ENCODE measurements at places on chromosomes 16 and 17.

DNA sequence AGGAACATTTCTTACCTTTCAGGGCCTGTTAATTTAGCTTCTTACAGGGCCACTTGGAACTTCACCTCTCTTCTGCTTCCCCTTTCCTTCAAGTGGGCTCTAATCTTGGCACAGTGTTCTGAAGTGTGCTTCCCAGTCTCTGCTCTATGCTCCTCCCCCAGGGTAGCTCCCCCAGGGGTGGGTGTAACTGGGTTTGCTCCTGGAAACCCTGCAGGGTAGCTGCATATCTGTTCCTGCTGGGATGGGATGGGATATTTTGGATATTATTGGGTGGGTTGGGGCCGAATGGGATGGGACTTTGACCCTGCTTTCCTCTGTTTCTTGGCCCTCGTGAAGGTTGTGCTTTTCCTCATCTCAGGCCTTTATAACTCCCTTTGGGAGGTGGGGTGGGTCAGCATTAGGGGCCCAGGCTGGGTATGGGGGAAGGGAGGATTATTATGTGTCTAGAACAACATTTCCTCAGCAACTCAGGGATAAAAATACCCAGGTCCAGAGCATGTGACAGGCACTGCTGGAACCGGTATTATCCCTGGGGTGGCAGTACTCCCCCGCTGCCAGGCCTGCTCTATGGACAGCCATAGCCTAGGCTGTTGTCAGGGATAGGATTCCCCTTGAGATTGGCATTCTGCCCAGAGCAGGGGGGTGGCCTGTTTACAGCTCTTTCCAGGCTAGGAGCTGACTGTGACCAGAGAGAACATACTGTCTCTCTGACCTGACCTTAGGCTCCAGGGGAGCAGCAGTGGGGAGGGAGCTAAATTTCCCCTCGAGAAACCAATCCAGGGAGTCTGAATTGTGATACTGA is 5.0 kb downstream of the NFE2L1 start:
- DNase-seq = no peak

DNA sequence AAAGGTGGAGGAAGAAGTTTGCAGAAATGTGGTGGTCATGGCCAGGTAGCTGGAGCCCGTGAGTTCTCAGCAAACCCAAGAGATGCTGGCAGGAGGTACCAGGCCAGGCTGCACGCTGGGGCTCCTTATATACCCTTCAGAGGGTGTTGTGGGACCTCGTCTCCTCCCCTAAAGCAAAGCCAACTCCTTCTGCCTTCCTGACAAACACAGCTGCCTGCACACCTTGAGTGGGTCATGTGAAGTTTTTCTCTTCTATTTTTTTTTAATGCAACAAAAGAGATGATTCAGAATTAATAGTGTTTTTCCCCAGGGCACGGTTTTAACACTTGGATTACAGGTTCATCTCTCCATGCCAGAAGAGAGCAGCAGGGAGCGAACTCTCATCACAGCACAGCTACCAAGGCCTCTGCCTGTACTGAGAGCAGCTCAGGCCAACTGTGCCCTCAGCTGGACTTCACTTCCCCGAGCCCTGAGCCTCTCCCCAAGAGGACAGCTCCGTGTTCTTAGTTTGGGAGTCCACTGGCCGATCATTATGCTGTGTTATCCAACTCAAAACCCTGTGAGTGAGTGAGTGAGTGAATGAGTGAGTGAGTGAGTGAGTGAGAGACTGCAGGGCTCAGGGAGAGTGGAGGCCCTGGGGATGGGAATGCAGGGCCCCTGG is at the start of gene KRT15:
TSS of gene KRT15 (minus strand) at position 102 of the 661 bp plus-strand sequence. CDS start at position 39, 63 bp downstream.
- no peak for DNase-seq

DNA sequence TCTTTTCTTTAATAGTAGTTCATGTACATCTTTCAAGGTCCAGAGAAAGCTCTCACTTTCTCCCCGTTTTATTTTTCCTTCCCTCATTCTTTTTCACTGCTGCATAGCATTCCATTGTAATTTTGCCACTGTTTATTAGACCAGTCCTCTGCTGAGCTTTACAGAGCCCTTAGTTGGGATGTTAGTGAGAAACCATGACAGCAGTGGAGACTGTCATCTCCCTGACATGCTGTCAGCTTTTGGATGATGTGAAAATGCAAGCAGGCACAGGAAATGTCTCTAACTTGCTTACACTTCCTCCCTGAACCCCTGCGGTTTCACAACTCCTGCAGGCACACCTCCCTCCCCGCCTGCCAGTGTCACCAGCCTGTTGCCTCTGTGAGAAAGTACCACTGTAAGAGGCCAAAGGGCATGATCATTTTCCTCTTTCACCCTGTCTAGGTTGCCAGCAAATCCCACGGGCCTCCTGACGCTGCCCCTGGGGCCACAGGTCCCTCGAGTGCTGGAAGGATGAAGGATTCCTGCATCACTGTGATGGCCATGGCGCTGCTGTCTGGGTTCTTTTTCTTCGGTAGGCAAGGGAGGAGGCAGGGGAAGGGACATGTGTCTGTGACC is at the start of gene ITGAL:
TSS of gene ITGAL (plus strand) at position 415 of the 615 bp plus-strand sequence. CDS start at position 511, 96 bp downstream.
- no peak for DNase-seq

DNA sequence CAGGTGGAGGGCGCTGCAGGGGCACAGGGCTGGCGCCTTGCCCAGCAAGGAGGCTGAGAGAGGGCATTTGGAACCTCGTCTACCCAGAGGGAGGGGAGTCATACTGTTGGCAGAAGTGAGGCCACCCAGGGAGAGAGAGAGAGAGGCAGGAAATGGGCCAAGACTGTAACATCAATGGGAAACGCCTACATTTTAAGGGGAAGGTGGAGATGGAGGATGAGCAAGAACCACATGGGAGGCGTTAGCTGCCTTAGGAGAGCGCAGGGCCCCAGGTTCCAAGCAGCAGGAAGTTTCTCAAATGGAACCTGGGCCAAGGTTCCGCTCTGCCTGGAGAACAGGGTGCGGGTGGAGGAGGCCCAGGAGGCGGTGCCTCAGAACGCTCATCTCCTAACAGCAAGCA is 2.7 kb upstream of the WFDC1 start:
- no peak for DNase-seq

DNA sequence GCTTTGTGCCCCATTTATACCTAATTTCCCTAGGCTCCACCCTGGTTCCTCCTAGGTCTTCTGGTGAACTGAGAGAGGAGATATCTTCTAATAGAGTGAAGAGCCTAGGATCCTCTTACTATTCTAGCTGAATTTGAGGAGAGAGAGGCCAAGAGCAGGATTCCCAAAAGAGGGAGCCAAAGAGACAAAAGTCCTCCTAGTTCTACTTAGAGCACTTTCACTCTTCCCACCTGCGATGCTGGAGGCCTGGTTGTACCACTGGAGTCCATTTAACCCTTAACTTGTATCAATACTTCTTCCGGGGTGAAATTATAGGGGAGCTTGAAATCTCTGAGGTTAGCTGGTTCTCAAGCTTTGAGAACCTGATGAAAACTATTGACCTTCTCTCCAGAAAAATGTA is 3.4 kb upstream of the SSH2 start:
- no peak for DNase-seq

GRCh38 chr17:69819316-69820087 is 255.5 kb upstream of the KCNJ16 start:
- DNase-seq = no peak

DNA sequence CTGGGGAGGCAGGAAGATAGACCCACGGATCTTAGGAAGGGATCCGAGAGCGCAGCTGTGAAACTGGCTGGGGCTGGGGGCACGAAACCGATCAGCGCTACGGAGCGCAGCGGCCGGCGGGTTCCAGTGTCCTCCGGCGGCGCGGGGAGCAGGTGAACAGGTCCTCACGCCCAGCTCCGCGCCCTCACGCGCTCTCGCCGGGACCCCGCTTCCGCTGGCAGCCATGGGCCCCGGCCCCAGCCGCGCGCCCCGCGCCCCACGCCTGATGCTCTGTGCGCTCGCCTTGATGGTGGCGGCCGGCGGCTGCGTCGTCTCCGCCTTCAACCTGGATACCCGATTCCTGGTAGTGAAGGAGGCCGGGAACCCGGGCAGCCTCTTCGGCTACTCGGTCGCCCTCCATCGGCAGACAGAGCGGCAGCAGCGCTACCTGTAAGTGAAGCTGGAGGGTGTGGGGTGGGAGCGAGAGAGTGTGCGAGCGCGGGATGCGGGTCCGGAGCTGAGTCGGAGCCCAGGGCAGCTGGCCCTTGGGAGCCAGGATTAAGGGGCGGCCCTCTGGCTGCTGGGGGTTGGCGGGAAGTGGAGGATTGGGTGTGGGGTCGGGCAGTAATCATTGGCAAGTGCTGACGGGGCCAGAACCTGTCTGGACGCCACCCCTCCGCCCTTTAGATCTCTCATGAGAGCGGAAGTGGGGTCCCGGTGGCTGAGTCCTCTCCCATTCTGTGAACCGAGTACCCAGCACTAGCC is 479 bp downstream of the ITGA3 start:
- DNase-seq = no peak

GRCh38 chr16:13957197-13958078 is 37.5 kb downstream of the ERCC4 start:
- DNase-seq = no peak

DNA sequence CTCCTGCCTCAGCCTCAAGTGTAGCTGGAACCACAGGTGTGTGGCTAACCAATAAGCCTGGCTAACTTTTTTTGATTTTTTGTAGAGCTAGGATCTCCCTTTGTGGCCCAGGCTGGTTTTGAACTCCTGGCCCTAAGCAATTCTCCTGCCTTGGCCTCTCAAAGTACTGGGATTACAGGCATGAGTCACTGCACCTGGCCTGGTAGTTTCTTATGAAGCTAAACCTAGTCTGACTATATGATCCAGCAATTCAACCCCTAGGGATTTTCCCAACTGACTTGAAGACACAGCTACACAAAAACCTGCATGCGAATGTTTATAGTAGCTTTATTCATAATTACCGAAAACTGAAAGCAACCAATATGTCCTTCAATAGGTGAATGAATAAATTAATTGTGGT is 176.2 kb upstream of the IRX3 start:
- no peak for DNase-seq

DNA sequence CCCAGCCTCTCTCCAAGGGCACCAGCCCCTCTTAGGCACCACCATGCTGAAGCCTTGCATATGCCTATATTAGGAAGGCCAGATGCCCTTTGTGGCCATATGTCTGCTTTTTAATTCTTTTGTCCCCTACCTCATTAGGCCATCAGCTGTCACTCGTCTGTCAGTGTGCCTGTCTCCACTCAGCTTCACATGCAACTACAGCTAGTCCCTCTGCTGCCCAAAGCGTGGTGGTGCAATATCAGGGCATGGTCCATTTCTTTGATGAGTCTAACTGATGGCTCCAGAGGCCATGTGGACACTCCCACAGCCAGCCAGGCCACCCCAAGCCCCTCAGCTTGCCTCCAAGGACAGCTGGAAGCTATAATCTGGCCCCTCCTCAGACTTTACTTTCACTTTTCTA is 36.3 kb downstream of the MYO18A start:
- DNase-seq = no peak

- DNase-seq = no peak
Observed at GRCh38 chr16:14487579-14487978, 142.5 kb downstream of the PARN start.

DNA sequence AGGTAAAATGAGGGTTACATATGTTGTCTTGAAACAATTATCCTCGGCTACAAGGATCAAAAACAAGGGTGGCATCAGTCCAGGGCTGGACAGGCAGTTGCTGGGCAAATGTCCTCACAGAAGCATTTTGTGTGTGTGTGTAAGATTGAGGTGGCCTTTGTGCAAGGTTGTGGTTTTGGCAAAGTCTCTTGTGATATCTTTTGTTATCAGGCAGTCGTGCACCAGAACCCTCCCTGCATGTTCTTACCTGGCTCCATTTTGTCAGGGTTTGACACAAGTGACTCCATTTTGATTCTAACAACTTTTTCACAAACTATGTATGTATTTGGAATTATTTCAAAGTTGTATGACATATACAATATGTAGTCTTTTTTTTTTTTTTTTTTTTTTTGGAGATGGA is 20.0 kb downstream of the CHAD start:
- DNase-seq = no peak

DNA sequence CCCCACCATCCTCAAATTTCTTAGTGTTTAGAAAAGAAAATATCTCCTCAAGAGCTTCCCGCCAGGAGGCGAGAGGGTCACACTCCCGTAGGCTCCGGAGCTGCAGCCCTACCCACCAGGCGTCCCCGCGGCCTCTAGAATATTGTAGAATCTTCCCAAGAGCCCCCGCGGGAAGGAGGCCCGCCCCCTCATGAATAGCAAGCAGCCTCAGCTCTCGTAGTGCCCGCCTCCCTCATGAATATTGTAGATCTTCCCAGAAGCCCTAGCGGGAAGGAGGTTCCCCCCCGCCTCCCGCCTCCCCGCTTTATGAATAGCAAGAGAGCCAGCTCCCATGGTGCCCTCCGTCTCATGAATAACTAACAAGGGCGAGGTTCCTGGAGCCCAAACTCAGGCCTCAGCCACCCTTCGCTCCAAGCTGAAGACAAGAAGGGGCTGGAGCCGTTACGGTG is at the start of gene FBXO47:
TSS of gene FBXO47 (minus strand) at position 114 of the 449 bp plus-strand sequence. CDS start 4,378 bp downstream, outside the sequence.
- DNase-seq = no peak

DNA sequence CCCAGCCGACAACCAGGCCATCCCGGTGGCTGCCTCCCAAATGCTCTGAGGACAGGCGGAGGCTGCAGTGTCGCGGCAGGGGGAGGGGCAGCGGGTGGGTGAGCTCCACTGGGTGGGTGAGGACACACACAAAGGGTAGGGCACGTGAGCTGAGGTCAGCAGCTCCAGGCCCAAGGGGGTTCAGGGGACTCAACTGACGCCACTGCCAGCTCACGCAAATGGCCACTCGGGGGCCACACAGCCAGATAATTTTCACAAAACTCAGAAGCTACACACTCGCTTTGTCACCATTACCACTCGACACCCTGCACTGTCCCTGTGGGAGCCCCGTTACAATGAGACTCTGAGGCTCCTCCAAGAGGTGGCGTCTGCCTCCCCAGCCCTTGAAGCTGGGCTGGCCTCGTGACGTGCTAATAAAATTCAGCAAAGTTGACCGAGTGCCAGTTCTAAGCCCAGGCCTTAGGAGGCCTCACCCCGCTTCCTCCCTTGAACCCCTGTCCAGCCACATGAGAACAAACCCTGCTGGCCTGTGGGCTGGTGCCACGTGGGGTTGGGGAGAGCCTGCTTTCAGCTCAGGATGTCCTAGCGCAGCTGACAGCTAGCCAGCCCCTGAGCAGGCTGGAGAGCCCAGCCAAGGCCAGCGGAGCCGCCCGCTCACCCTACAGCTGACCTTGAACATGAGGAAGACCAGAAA is 56.9 kb downstream of the RMI2 start:
- DNase-seq = no peak

- no peak for DNase-seq
Observed at GRCh38 chr17:49051269-49051668, 54.1 kb downstream of the IGF2BP1 start.

DNA sequence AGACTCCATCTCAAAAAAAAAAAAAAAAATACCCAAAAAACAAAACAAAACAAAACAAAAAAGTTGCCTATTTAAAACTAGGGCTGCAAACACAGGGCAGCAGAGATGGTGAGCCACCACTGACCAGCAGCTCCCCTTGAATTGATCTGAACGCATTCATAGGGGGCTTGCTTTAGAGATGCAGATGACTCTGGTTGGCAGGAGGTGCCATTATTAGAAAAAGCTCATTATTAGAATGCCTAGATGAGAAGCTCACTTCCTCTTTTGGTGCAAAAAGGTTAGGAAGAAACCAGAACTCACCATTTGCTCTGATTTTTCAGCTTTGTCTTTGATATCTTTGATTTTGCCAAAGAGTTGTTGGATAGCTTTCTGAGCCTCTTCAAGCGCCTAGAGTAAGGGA is 53.1 kb downstream of the VPS53 start:
- no peak for DNase-seq

- no peak for DNase-seq
Observed at GRCh38 chr17:12431188-12431587, 234.5 kb upstream of the MYOCD start.

GRCh38 chr17:69363488-69364210 is 36.7 kb upstream of the ABCA5 start:
- DNase-seq = no peak

- no peak for DNase-seq
Observed at GRCh38 chr16:14004729-14005315, 66.3 kb upstream of the MRTFB start.

Data from cortex of kidney (tissue), 1 donor.